ENCODE measurements at places on chromosomes 2 and 18.

- no peak for DNase-seq
Observed at GRCh38 chr2:160165081-160165480, 35.0 kb downstream of the ITGB6 start.

GRCh38 chr2:145724311-145724898 is 1204.5 kb upstream of the ZEB2 start:
- DNase-seq = no peak

DNA sequence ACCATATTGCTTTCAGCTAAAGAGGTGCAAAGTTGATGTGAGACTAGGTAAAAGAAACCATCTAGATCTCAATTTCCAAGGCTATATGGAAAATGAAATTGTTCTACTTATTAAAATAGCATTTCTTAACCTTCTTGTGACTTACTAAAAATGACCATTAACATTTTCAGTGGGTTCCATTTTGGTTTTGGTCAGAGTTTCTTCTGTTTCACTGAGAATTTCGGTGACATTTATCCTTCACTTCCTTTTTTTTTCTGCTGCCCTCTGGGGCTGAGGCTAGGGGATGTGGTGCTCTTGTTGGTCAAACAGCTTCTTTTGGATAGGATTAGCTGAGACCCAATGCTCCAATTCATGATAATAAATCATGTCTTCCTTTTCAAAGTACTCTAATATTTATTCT is 44.3 kb upstream of the REL start:
- no peak for DNase-seq

- DNase-seq = no peak
Observed at GRCh38 chr2:235384624-235385023, 109.2 kb upstream of the AGAP1 start.

DNA sequence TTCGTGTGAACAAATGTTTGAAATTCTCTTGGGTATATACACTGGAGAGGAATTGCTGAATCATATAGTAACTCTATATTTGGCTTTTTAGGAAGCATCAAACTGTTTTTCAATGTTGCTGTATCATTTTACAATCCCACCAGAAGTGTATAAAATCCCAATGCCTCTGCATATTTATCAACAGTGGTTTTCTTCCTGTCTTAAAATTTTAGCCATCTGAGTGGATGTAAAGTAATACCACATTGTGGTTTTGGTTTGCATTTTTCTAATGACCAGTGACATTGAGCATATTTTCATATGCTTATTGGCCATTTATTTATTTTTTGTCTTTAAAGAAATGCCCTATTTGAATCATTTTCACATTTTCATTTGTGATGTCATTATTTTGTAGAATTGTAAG is 22.8 kb upstream of the LRP1B start:
- DNase-seq = no peak

DNA sequence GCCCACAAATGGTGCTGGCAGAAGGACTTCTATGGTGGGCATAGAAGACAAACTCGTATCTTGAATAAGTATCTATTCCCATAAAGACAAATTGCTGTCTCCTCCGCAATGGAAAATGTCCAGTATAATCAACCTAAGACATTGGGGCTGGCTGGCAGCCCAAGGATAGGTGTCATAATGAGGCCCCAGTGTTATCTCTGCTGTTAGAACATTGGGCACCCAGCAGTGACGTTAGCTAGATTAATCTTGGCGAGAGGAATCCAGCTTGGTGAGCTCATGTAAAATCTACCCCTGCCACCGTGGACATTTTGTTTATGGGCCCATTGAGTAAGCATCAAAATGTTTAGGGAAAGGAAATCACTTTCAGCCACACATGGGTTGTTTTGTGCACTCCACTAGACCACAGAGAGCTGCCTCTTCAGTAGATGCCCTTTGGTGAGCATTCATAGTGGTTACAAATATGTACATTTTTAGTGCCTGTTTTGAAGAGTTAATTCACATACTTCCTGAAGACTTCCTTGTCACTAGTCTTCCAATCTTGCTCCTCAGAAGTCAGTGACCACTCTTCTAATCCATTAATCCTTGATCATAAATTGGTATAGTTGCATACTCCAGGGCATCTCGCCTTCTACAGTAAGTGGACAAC is 48.2 kb upstream of the KDM3A start:
- DNase-seq = no peak

GRCh38 chr2:11812466-11813248 is 66.2 kb downstream of the LPIN1 start:
- no peak for DNase-seq

DNA sequence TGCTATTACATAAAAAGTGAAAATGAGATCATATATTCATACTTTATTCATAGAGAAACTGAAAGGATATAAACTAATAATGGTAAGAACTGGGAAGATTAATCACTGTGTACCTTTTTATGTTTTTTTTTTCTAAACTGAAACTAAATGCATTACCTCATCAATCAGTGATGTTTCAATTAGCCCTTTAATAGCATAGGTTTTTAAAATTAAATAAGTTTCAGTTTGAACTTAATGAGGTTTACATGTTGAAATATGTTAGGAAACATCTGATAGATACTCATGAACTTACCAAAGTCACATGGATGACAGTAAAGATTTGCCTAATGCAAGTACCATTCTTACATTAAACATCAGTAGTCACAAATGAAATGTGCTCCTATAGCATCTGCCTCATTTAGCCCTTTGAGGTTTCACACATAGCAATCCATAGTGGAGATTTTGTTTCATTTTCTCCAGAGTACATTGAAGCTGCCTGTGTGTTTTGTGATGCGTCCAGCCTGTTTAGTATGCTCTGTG is 8.9 kb downstream of the MAPRE2 start:
- DNase-seq = no peak

GRCh38 chr2:10569460-10569859 is 120.3 kb downstream of the NOL10 start:
- no peak for DNase-seq

GRCh38 chr18:73381016-73381698 is 513.4 kb upstream of the NETO1 start:
- no peak for DNase-seq

- peak; percentile 90 for DNase-seq
Observed at GRCh38 chr2:152594022-152594766, 123.1 kb downstream of the PRPF40A start.

GRCh38 chr2:241490825-241491506 is 17.4 kb downstream of the STK25 start:
- DNase-seq = no peak

DNA sequence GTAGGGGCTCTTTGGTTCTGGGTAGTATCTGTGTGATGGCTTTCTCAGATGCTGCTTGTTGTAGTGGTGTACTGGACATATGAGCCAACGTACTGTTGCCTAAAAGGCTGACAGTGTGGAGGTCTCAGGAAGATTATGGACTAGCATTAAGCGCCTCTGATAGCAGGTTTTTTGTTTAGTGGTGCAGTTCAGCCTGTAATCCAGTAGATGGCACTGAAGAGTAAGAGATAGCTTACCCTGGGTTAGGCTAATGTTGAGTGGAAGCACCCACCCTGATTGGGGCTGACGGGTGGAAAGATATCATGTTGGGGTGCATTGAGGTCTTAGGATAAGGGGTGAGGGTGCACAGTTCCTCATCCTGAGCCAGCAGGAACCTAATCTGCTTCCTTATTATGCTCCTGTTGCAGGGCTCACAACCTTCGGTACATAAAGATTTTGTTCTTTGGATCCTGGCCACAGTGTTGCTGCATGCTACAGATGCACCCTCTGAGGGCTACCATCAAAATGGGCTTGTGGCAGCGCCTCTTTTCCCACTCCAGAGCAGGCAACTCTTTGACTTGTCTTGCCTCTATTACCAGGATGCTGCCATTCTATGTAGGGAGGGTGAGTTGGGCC is 79.6 kb downstream of the MSTN start:
- peak; percentile 48 for DNase-seq

DNA sequence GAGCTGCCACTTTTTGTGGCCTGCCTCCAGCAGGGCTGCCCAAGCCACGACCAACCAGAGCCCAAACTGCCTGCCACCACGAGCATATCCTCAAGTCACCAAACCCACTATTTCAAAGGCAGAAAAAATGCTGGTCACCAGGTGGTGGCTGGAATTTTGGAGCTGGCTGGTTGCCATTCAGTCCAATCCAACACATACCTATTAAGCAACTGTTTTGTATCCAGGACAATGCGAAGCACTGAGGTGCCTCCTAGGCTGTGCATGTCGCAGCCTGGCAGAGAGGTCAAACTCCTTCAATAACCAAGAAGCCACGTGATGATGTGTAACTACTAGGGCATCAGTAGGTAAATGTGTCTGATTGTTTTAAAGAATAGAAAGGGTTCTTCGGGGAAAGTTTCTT is 108.3 kb upstream of the PPP1CB start:
- DNase-seq = no peak

DNA sequence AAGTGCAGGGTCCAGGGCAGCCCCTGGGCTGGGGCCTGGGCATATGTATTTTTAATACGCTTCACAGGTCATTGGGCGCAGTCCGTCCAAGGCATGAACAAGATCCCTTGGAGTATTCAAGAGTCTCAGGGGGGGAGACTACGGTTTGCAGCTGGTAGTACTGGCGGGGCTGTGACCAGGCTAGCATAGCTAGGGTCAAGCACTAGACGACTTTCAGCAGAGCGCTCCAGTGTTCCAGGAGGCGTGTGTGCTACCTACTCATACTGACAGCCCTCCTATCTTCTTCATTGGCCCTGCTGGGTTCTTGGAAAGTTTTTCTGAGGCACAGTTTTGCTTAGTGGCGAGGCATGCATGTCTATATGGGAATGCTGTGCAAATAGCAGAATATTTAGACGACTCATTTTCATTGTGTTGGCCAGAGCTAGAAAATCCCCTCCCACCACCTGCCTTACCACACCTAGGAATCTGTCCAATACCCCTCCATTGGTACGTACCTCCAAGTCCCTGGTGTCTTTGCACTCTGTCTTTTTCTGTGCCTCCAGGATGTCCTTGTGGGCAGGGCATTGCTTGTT is 68.2 kb downstream of the GLI2 start:
- no peak for DNase-seq

GRCh38 chr2:120400551-120400950 is 54.6 kb downstream of the INHBB start:
- no peak for DNase-seq

GRCh38 chr2:61421611-61422010 is 49.3 kb downstream of the USP34 start:
- peak; percentile 26 for DNase-seq

GRCh38 chr2:195322324-195322723 is 334.7 kb upstream of the SLC39A10 start:
- DNase-seq = peak; percentile 60

GRCh38 chr2:84844141-84844540 is 36.7 kb downstream of the TRABD2A start:
- DNase-seq = no peak

DNA sequence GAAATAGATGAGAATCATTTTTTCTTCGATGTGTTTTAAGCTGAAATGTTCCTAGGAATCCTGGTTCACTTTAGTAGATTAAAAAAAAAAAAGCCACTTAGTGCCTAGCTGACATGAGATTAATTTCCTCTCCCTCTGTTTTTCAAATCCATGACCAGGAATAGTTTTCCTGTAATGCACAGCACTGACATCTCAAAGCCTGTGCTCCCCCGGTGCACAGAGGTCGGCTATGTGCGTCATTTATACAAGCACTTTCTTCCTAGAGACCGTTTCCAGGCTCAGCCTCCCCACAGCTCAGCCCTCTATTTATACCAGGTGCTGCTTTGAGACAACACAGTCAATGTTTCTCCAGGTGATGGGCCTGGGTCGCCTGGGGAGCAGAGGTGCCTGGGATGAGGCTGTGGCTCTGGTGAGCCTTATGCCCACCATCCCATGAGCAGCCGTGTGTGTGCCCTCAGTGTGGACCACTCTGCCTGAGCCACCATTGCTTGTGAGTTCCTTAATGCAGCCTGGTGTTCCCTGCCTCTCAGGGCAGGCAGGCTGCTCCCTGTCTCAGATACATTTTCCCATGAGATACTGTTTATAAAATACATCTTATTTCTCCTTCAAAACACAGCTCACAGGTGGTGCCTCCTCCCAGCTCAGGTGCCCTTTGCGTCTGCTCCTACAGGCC is 515.7 kb upstream of the HS6ST1 start:
- no peak for DNase-seq

DNA sequence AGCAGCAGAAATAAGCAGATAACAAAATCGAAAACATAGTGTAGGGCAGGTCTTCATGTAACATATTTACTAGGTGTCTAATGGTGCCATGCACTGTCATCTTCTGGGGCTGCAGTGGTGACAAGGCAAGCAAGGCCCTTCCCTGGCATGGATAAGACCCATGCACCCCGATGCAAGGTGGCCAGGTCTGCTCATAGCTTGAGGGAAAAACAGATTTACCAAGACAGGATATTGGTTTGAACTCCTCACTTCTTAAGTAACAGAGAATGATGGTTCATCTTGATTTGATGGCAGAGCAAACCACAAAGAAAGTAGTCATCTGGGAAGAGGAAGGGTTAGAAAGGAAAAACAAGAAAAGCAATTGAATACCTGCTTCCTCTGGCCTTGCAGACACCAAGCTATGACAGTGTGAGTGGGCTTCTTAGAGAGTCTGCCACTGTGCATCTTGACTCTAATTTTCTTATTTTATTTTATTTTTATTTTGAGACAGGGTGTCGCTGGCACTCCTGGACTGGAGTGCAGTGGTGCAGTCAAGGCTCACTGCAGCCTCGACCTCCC is 35.8 kb upstream of the EML6 start:
- DNase-seq = peak; percentile 16

Data from KBM-7 (cell line).